ENCODE measurements at places on chromosomes 3 and 15.

DNA sequence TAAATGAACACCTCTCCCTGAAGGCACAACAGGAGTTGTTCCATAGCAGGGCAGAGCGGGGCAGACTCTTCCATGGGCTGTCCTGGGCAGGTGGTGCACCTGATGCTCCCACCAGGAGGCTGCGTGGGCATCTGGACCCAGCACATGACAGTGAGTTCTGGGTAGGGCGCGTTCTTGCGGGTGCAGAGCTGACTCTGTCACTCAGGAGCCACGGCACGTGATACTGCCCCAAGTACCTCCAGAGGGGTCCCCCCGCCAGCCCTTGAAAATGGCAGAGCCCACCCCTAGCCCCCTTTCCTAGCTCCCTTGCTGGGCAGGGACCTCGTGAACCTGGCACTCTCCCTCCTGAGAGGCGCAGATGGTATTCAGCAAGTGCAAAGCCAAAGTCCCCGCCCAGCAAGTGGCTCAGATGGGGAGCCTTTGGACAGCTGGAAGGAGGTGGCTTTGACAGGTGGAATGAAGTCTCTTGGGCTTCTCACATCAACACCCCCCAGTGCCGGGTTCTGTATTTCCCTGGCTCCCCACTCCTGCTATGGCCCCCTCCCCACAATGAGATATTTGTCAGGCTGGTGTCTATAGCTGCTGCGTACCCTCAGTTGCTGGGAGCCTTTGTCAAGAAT lies 172.1 kb downstream of the TBC1D2B start:
- DNase-seq = no peak

- no peak for DNase-seq
Measured at GRCh38 chr3:140370686-140371085, 307.2 kb upstream of the TRIM42 start.

DNA sequence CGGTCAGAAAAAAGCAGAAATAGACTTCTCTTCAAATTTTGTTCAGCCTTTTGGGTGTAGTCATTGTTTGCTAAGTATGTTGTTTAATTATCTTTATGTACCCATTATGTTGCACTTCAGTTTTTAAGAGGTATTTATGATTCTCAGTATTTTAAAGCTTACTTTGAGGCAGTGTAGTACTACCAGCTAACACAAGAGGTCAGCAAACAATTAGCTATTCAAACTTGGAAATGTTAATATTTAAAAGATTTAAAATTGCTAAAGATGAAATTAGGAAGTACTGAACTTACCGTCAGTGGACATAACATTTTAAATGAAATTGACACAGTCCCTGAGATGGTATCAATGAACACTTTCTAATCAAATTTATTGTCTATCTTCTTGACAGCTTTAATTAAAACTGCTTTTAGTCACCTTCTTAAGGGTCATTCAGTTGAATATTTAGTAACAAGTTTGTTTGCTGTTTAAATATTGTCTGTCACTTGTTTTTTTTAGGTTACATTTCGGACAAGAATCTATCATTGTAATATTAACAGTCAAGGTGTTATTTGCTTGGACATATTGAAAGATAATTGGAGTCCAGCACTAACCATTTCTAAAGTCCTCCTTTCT lies 28.1 kb downstream of the NKIRAS1 start:
- DNase-seq = no peak

DNA sequence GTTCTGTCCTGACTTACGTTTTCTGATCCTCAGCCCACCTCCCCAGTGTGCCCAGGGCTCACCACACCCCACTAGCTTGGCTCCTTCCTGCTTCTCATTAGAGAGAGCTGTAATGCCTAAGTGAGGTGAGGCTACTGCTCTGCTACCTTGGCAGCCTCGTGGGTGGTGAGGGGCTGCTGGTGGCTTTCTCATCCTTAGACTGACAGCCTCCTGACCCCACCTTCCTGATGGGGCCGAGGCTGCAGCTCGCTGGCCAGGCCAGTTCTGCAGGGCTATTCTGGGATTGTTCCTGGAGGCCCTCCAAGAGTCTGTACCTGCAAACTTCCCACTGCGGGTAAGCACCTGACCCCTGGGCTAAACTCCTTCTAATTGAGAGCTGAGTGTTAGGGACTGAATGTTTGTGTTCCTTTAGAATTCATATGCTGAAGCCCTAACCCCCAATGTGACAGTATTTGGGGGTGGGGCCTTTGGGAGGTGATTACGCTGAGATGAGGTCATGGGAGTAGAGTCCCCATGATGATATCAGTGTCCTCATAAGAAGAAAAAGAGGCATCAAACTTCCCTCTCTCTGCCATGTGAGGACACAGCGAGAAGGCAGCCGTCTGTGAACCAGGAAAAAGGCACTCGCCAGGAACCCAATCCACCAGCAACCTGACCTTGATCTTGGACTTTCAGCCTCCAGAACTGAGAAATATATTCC lies 38.1 kb upstream of the IQSEC1 start:
- DNase-seq = no peak

- no peak for DNase-seq
Measured at GRCh38 chr3:8739757-8740504, 6.3 kb downstream of the CAV3 start.

DNA sequence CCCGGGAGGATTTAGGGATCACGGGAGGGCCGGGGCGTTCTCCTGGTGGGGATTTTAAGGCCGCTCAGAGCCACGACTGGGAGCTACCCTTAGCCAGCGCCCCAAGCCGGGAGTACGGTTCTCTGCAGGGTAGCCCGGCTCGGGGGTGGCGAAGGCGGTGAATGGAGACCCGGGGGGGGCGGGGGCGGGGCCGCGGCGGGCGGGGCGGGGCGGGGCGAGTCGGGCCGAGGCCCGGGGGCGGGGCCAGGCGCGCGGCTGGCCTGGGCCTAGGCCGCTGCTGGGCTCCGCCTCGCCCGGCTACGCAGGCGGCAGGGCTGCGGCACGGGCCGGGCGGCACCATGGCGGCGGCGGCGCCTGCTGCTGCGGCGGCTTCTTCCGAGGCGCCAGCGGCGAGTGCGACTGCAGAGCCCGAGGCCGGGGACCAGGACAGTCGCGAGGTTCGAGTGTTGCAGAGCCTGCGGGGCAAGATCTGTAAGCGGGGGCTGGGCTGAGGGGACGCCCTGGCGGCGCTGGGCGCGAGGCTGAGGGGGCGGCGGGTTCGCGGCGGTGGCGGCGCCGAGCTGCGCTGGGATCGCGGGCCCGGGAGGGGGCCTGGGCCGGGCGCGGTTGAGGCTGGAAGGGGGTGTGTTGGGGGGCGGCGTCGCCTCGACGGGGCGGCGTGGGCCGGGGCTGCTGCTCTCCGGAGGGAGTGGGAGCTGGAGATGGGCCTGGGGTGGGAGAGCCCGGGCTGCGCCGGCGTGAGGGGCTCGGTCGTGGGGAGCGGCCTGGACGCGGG lies at the start of gene RASA2:
Gene RASA2, plus strand, starts transcription at position 282 of the 775 bp plus-strand sequence. Its CDS starts 57 bp downstream, at position 339.
- DNase-seq = peak; percentile 39

DNA sequence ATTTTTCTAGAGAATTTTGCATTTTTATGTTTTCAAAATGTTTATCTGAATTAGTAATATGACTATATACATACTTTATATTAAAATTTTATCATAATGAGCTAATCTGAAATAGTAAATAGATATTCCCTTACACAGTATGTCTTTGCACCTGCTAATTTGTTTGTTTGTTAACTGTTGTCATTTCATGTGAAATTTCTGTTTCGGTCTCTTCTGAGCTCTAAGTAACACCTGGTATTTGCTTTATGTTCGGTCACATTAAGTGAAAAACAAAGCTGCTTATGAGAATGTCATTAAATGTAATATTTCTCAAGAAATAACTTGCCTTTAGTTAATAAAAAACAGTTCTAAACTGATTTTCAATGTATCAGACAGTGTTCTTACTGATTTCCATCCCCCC lies 61.1 kb downstream of the FNDC3B start:
- DNase-seq = no peak

- peak; percentile 66 for DNase-seq
Measured at GRCh38 chr3:195907934-195908693, at the start of gene TNK2. Gene TNK2 (minus strand): TSS chr3:195908551. CDS start chr3:195888588, 19,963 bp downstream.

DNA sequence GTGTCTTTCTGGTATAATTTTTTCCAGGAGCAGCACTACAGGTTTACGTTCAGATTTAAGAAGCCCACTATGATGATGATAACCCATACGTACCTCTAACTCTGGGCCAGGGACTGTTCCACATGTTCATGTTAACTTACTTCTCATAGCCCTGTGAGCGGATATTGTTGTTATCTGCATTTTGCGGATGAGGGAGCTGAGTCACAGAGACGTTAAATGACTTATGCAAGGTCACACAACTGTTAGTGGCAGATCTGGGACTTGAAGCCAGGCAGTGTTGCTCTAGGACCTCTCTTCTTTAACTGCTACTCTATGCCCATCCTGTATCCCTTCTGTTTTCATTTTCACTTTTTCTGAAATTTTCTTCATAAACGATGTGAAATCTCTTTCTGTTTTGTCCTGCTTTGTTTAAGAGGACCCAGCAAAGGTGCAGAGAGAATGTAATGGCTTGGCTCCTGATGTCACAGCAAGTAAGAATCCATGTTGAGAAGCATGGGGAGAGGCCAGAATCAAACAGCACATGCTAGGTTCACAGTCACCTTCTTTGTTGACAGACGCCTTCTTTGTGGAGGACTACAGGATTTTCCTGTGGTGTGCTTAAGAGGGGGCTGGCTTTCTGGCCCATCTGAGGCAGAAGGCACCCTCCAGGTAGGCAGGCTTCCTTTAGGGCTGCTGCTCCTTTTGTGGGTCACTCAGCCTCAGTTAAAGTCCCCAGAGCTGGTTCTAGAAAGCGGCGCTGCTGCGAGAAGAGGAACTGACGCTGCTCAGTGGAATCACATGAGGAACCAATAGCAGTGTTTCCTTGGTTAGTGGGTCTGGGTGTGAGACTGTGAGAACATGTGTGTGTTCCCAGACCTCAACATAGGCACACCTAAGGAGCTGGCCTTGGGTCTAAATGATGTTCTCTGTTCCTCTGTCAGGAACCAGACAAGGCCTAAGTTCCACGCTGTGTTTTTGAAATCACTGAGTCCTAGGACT lies 121.6 kb downstream of the TMEM108 start:
- DNase-seq = peak; percentile 8

- no peak for DNase-seq
Measured at GRCh38 chr3:75012791-75013331, 398.4 kb upstream of the CNTN3 start.

DNA sequence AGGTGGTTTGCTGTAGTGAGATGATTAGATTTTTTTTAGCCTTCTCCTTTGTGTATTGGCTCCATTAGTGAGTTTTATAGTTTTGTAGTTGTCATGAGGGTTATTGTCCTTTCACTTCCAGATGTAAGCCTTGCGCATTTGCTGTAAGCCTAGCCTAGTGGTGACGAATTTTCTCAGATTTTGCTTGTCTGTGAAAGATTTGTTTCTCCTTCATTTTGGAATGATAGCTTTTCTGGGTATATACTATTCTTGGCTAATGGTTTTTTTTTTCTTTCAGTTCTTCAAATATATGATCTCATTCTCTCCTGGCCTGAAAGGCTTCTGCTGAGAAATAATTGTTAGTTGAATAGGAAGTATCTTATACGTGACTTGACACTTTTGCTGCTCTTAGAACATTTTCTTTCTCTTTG lies 166.5 kb upstream of the THRB start:
- no peak for DNase-seq

GRCh38 chr3:102060814-102061213 lies 211.5 kb downstream of the NFKBIZ start:
- DNase-seq = no peak

Measured in HL-60 (cell line).